ENCODE measurements at places on chromosomes 2 and 18.
A peak's percentile ranks its signal among the peaks of the same experiment; 100 is the strongest.

DNA sequence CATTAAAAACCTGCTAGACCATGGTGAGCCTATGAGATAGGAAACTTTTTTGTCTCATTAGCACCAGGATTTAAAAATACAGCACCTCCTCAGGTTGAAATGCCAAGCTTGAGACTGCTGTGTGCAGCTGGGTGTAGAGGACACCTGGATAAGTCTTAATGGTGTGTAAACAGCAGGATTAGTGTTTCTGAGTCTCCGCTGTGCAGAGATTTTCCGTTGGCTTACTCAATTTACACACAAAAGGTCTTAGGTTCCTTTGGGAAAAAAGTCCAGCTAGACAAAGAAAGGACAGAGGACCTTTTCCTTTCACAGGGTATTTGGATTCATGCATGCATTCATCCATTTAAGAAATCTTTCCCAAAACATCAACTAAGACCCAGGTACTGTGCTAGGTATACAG is 168.1 kb downstream of the NRXN1 start:
- no peak for DNase-seq

GRCh38 chr18:30676053-30676480 is 366.5 kb downstream of the DSC3 start:
- no peak for DNase-seq

- no peak for DNase-seq
These were observed 33.5 kb upstream of the SPRED2 start for GRCh38 chr2:65465857-65466256.

- DNase-seq: peak; percentile 93
These were observed 5.1 kb upstream of the RAB27B start for GRCh38 chr18:54822872-54823845.

DNA sequence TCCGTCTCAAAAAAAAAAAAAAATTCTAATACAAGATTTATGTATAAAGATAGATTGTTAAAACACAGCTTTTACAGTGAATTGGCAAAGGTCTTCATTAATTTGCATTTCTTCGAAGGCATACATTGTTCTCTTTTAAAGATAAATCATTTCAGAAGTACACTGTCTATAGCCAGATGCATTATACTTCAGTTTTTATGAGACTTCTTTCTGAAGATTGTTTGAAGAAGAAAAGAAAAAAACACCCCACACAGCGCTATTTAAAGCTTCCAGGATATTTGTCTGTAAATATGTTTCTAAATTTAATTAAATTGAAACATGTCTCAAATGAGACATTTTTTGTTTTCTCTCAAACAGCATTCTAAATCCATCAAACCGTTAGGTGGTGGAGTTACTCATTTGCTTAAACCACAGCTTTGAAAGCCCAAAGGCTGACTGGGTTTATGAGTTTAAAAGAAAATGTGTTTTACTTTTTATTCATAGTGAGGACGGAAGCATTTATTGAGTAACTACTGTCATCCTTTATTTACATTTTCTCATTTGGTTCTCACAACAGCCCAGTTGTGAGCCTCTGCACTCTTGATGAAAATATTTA is 42.4 kb upstream of the C1GALT1C1L start:
- DNase-seq: no peak

DNA sequence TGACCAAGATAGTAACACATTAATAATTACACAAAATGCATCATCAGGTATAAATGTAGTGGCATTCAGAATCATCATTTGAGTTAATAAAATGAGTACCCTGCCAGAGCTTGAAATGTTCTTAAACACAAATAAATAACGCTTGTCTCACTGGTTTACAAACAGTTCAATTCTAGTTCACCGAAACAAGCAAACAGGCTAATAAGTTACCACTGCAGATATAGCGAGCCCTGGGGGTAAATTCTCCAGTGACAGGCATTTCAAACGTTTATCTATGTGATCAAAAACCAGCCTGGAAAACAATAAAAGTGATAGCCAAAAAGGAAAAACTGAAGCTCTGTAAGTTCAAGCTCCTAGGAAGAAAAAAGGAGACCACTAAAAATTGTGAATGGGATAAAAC is 152.6 kb downstream of the THADA start:
- DNase-seq: no peak

DNA sequence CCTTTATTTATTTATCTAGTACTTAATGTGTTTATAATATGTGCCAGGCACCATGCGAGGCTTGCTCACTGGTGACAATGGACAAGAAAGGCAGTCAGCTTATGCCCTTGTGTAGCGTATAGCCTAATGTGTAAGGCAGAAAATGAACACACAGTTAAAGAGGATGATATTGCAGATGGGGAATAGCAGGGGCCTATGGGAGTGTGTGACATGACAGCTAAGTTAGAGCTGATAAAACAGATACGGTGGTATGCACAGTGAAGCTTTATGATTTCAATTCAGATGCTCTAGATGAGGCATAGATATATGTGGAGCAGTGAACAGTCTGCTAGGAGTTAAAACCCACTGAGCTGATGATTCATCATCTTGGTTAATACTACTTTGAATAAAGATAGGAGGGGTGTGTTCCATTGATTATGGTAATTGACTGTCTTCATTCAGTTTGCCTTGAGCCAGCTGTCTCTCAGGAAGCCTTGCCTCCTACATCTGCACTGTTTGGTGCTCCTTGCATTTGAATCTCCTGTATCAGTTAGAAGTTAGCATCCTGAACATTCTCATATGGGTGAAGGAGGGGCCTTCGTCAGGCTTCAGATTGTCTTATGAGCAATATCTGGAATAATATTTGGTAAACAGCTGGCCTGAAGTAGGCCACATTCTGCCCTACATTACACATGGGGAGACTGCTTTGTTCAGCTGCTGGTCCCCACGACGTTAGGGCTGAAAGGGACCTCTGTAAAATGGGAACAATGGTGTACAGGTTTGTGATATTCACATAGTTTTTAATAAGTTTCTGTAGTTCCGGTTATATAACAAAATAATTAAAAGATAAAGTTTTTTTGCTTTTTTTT is 13.2 kb downstream of the MAP4K4 start:
- DNase-seq: no peak

DNA sequence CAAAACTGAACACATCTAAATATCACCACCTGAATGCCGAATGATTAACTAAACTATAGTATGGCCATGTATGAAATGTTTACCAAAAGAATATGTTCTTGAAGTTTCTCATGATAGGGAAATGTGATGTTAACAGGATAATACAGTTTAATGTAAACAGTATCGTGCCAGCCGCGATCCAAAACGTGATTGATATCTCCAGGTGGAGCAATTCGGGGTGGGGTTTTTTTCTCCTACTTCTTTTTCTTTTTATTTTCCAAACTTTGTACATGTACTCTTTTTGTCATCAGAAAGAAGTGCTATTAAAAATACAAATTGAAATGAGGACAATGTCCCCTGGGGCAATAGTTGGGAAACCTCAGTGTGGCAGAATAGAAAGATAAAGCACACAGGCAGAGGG is 4.0 kb upstream of the BIN1 start:
- no peak for DNase-seq

DNA sequence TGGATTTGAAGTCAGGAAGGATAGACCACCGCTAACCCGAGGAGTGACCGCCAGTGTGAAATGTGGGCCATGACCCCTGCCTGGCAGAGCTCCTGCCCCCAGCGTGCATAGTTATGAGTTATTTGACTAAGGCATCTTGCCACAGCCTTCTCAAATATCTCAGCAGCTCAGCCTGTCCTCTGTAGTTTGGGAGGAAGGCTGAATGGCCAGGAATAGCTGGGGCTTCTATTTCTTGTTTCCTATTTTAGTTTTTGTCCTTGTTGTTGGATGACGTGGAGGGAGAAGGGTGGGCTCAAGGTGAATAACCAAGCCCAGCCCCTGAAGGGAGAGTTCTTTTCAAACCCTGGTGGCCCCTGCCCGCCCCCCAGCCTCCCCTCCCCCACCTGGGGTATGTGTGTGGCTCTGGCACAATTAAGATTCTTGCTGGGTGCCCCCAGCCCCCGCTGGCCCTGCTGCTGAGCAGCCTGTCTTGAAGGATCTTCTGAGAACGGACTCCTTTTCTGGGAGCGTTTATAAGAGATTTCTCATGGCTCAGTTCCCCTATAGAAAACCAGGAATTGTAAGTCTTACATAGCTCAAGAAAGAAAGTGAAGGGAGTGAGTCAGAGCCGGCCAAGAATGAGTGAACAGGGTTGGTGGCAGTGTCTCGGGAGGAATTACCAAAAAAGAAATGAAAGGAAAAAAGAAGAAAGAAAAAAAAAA is 157.4 kb downstream of the GLI2 start:
- no peak for DNase-seq
